ENCODE measurements at places on chromosomes 5 and 9.
A peak's percentile ranks its signal among the peaks of the same experiment; 100 is the strongest.

GRCh38 chr5:74143721-74144330 is 496.7 kb downstream of the ENC1 start:
- DNase-seq = no peak

GRCh38 chr5:139474890-139475791 is 4.3 kb downstream of the SMIM33 start:
- peak; percentile 37 for DNase-seq

DNA sequence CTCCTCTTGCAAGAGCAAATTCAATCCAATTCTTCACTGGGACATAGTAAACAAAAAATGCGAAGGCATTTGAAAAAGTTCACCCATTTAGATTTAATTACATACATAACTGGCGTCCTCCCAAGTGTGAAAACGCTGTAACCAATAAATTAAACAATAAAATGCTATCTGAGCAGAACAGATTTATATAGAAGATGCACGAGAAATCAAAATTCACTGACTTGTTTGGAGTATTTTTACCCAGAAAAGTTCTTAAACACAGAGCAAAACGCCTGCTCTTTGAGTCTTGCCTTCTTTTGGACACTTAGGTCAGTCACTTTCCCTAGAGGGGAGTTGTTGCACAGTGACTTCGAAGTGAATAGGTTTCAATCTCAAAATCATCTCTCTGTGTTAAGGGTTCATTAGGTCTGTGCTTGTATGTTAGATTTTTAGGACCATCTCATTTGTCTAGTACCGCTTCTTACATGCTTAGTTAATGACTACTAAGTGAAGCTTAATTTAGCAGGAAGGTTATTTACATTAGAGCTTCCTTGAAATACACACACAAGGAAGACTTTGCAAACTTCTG is 1.9 kb downstream of the ALDH1A1 start:
- no peak for DNase-seq

DNA sequence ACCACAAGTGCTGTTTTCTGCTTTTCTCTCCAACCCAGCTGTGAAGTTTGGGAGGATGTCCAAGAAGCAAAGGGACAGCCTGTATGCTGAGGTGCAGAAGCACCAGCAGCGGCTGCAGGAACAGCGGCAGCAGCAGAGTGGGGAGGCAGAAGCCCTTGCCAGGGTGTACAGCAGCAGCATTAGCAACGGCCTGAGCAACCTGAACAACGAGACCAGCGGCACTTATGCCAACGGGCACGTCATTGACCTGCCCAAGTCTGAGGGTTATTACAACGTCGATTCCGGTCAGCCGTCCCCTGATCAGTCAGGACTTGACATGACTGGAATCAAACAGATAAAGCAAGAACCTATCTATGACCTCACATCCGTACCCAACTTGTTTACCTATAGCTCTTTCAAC is 145.2 kb downstream of the RORB start:
- no peak for DNase-seq

GRCh38 chr5:172556971-172557461 is 84.0 kb upstream of the NEURL1B start:
- no peak for DNase-seq

- DNase-seq = no peak
Observed at GRCh38 chr5:77770293-77771005, 5.7 kb downstream of the TBCA start.

DNA sequence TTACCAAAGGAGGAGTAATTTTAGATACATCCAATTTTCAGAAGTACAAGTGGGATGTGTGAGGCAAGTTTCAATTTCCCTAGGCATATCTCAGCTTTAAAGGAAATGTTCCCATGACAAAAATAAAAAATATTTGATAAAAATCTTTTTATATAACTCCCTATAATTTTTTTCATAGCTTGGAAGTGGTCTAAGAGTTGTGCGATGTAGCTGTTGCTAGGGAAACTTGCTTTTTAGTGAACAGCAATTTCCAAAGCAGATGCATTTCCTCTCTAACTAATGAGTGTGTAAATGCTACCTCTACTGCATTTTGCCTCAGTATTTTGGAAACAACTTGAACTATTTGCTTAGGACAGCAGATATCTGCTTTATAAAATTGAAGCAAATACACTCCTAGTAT is 39.6 kb downstream of the MACIR start:
- no peak for DNase-seq

GRCh38 chr9:22413884-22414283 is 32.7 kb upstream of the DMRTA1 start:
- no peak for DNase-seq
